ENCODE measurements at places on chromosomes 4 and X.

DNA sequence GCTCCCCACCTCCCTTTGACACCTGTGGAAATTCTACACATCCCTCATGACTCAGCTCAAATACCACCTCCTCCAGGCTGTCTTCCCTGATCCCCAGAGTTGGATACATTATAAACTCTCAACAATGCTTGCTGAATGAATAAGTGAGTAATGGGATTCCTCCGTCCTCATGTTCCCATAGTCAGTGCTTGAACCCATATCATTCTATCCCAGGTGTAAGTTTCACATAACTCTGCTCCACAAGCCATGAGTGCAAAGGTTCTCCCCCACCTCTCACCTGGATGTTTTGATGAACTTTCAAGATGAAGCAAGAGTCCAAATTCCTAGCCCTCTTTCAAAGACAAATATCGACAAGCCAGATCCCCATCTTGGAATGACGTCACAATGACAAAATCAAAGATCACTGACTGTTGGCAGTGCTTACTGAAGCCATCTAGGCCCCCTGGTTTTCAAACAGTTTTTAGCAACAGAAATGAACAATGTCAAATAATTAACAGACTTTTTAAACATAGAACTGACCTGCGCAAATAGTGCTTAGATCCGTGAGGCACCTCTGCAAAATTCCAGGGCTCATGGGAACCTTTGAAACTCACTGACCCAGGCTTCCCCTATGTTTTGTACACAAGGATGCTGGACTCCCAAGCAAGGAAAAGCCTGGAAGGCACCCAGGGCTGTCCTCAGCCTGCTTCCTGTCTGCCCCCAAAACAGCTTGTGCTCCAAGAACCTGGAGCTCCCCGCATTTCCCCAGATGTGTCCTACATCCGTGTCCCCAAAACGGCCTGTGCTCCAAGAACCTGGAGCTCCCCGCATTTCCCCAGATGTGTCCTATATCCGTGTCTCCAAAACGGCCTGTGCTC is 4.0 kb downstream of the SLC2A9 start:
- no peak for DNase-seq

DNA sequence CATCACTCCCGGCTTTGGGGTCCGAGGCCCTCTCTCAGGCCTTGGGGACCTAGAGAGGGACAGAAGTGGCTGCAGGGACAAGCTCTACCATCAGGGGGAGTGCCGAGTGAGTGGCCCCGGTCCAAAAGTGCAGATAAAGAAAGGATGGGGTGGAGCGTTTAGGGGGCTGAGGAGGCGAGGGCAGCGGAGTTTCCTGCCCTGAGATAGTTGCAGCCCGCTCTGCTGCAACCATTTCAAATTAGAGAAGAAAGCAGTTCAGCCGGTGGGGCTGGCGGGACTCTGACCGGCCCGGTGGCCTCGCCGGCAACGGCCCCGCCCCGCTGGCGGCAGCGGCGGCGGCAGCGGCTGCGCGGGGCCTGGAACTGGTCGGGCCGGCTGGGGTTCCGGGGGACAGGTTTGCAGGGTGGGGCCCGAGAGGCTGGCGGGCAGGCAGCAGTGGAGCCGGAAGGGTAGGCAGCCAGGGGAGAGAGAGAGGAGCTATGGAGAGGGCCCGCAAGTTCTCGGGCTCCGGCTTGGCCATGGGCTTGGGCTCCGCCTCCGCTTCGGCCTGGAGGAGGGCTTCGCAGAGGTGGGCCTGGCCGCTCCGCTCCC is 7.6 kb downstream of the DLG3 start:
- DNase-seq = no peak

- no peak for DNase-seq
These were observed 13.2 kb downstream of the ATP8A1 start for GRCh38 chr4:42643685-42644084.

DNA sequence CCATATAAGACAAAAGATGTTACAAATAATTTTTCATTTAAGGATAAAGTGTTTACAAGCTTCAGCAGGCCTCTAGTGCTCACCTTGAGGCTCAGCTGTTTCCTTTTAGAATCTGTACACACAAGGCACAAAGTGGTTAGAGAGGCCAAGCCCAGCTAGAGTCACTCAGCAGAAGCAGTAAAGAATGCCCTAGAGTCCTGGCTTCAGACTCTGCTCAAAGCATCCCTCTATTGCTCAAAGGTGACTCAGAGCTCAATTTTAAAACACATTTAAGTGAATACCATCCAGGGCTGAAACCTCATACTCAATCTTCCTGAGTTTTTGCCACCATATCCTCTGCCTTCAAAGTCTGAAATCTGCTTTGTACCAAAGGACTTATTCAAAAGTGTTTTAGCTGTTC is 22.6 kb upstream of the PHF8 start:
- no peak for DNase-seq

DNA sequence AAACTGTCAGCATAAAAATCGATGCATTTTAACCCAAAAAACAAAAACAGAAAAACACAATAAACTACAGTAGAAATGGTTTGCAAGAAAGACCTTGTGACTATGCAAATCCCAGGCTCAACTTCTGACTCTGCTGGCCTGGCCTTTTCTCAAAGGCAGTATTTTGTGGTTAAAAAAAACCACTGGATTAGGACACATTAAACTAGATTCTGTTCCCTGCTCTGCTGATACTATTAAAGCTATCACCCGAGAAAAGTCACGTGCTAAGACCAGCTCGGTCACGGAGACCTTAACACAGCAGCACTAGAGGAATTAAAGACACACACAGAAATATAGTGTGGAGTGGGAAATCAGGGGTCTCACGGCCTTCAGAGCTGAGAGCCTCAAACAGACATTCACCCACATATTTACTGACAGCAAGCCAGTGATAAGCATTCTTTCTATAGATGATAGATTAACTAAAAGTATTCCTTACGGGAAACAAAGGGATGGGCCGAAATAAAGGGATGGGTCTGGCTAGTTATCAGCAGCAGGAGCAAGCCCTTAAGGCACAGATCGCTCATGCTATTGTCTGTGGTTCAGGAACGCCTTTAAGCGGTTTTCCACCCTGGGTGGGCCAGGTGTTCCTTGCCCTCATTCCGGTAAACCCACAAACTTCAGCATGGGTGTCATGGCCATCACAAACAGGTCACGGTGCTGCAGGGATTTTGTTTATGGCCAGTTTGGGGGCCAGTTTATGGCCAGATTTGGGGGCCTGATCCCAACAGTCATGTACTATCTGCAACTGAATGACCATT is 16.1 kb downstream of the CBR4 start:
- DNase-seq = no peak

DNA sequence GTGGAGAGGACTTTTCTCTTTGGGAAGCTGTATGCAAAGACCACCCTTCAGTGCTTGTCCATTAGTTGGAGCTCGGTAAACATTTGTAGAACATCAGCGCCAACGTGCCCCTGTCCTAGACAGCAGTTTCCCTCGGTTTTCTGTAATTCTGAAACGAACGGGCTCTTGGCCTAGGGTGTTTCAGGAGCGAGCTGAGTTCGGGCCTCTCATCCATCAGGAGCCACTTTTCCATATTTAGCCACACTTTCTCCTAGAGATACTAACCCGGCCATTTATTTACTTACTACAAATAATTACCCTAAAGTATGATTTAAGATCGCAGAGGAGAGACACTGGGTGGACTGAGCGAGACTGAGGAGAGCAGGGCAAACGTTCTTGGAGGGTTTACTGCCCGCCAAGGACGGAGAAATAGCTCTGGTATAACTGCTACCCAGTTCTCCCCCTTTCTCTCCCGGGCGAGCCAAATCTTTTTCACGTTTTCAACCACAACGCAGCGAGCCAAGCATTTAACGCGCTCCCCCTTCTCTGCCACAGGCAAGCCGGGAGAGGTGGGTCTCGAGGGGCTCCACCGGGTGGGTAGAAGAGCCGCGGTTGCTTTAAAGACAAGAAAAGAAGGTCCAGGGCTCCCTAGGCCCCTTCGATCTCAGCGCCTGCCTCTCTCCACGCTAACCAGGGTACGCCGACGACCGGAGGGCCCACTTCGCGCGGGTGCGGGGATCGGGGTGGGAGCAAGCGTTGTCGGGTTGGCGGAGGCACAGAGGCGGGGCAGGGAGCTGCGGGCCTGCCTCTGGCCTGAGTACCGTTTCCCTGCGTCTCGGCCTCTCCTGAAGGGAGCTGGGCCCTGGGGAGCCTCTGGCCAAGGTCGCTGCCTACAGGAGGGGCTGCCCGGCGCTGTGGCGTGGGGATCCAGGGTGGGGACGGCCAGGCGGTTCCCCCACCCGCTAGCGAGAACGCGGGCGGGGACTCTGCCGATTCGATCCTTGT is 10.8 kb upstream of the PITX2 start:
- no peak for DNase-seq

Measured in stimulated activated CD8-positive, alpha-beta memory T cell treated with anti-CD3 and anti-CD28 coated beads, Interleukin-7, amount 100 ng/mL, for 1 hour (primary cell).